ENCODE measurements at places on chromosomes 13 and 19. TPM values are rescaled to one million over a fixed set of nuclear protein-coding genes. Genes with fewer than 3 reads are reported as not detected.

FGF22 gene
- total RNA-seq: not detected

CNN1 gene
- 37.0 TPM for total RNA-seq

SLC25A41 gene
- total RNA-seq: not detected

ZNF439 gene
- 6.7 TPM for total RNA-seq

DIRAS1 gene
- total RNA-seq: 4.2 TPM

ALOX5AP gene
- 0.25 TPM for total RNA-seq

PBX4 gene
- total RNA-seq: 1.9 TPM

CCDC70 gene
- not detected for total RNA-seq

HOMER3 gene
- 85.0 TPM for total RNA-seq

NLRP5 gene
- total RNA-seq: not detected

ZNF724 gene
- 11.6 TPM for total RNA-seq

APBA3 gene
- 19.6 TPM for total RNA-seq

TPTE2 gene
- total RNA-seq: not detected

GMIP gene
- 5.7 TPM for total RNA-seq

TRAPPC2B gene
- total RNA-seq: 15.1 TPM

CFAP97D2 gene
- total RNA-seq: not detected

JSRP1 gene
- total RNA-seq: not detected

PRR22 gene
- 0.22 TPM for total RNA-seq

ERICH4 gene
- not detected for total RNA-seq

EBI3 gene
- not detected for total RNA-seq

SCN1B gene
- 4.1 TPM for total RNA-seq

ZNF837 gene
- total RNA-seq: 3.5 TPM

NLRP9 gene
- total RNA-seq: not detected

PSG2 gene
- total RNA-seq: 0.12 TPM

PLK5 gene
- total RNA-seq: not detected

VRK3 gene
- 26.5 TPM for total RNA-seq

KIR2DL3 gene
- total RNA-seq: not detected

TSHZ3 gene
- 14.0 TPM for total RNA-seq

ZNF302 gene
- total RNA-seq: 10.3 TPM

MAMSTR gene
- 1.2 TPM for total RNA-seq

EID2 gene
- 16.3 TPM for total RNA-seq

RNF225 gene
- not detected for total RNA-seq

KLK2 gene
- total RNA-seq: not detected

CBLC gene
- total RNA-seq: not detected

MKNK2 gene
- total RNA-seq: 68.3 TPM

SHISA2 gene
- total RNA-seq: not detected

CLEC4M gene
- not detected for total RNA-seq

ADGRE2 gene
- 0.11 TPM for total RNA-seq

VSTM1 gene
- not detected for total RNA-seq

CASP14 gene
- not detected for total RNA-seq

MCEMP1 gene
- not detected for total RNA-seq

FCER2 gene
- total RNA-seq: not detected

LHB gene
- not detected for total RNA-seq

ZNF728 gene
- total RNA-seq: 0.12 TPM

KASH5 gene
- not detected for total RNA-seq

PROZ gene
- total RNA-seq: not detected

FREM2 gene
- under 0.01 TPM for total RNA-seq

TNFRSF19 gene
- 11.9 TPM for total RNA-seq

ADPRHL1 gene
- 0.75 TPM for total RNA-seq

RFXAP gene
- 2.3 TPM for total RNA-seq

CD22 gene
- 0.25 TPM for total RNA-seq

CEACAM4 gene
- not detected for total RNA-seq

C1QTNF9 gene
- not detected for total RNA-seq

PLEKHJ1 gene
- total RNA-seq: 61.1 TPM
